ENCODE measurements at places on chromosomes 5 and 9.

GRCh38 chr5:142680605-142681259 lies 5.2 kb downstream of the FGF1 start:
- DNase-seq: peak; percentile 80

DNA sequence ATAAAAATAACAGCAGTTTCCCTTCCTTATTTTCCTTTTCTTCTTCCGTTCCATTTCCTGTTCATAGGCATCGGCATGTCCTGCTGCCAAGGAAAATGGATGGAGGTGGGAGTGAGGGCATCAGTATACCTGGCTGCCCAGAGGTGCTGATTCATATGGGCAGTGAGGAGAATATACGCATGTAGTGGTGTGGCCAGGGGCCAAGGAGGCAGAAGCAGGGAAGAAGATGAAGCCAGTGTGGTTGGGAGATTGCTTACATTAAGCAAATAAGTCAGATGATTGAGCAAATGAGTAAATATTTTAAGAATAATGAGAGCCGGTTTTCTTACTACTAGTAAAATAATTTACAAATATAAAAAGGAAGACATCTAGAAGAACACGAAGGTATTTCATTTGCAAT lies 344.9 kb upstream of the PAPPA start:
- no peak for DNase-seq

DNA sequence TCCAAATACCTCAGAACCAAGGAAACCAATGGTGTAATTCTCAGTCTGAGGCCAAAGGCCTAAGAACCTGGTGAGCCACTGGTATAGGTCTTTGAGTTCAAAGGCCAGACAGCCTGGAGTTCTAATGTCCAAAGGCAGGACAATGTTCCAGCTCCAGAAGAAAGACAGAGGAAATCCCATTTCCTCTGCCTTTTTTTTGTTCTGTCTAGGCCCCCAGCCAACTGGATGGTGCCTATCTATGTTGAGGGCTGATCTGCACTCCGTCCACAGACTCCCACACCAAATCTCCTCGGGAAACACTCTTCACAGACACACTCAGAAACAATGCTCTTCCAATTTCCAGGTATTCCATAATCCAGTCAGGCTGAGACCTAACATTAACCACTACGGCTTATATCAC lies 30.1 kb downstream of the FNIP1 start:
- DNase-seq: no peak

DNA sequence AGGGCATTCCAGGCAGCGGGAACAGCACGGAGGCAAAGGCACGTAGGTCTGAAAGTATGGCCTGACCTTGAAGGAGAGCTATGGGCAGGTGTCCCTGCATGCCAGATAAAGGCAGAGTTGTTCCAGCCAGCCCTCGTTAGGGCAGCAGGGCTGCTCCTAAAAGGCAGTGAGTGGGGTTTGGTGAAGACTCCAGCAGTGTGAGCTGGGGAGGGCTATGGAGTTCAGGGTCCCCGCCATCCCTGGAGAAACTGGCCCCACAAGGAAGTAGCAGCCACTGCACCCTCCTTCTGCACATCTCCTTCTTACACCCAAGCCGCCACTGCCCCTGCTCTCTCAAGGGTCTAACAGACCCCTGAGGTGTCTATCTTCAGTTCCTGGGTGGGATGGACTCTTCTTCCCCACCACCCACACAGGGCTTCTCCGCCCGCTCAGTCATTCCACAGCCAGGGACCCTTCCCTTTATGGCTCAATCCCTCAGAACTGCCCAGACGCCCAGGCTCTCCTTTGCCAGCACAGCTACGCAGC lies 1.4 kb downstream of the AKNA start:
- no peak for DNase-seq

GRCh38 chr5:72776684-72777083 lies 39.8 kb upstream of the TNPO1 start:
- no peak for DNase-seq

DNA sequence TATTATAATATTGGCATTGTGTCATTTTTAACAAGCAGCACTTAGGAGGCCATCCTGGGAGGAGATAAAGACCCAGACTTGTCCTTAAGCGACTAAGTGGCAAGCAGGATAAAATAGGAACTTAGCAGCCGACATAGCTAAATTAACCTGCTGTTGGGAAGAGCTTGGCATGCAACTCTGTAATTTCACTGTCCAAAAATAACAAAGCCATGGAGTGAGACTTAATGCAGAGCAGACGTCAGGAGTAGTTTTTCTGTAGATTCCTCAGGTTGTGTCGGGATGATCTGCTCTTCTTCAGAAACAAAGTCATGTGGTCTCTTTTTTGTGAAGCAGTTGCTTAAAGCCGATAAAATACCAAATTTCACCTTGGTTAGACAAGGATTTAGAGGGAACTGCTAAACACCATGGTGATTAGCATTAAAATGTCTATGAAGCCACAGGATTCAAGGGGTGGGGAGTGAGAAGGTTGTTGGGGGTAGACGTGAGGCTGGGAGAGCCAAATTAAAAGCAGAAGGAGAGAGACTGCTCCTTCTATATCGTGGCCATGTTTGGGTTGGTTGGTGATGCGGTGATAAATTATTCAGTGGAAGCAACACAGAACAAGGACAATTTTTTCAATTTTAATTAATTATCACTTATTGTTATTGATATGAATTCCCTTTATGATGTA lies 303.0 kb downstream of the CSNK1G3 start:
- no peak for DNase-seq

GRCh38 chr5:109421956-109422355 lies 12.2 kb upstream of the PJA2 start:
- DNase-seq: no peak

DNA sequence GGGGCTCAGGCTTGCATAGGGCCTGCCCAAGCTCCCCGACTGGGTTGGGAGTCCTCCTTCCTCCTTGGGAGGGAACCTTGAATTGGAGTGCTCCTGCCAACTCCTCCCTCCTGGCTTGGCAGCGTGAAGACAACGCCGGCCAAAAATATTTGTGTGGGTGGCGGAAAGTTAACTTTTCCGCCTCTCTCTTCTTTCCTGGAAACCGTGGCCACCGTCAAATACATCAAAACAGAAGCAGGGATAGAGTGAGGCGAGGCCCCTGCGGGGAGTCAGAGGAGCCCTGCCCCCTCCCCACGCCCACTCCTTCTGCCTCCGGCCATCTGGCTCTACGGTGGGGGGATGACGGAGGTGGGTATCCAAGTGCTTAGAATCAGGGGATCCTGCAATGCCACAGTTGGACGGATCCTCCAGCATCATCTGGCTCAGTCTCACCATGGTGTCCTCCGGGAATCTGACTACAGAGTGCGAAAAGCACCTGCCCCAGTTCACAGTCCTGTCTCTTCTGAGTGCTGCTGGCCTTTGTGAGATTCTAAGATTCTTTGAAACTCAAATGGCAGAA lies 25.2 kb upstream of the SYNPO start:
- DNase-seq: peak; percentile 52

- DNase-seq: no peak
Measured at GRCh38 chr9:95620314-95620713, 103.5 kb upstream of the PTCH1 start.

- no peak for DNase-seq
Measured at GRCh38 chr5:159514229-159514810, 184.0 kb upstream of the IL12B start.

Measured in urothelium cell line (cell line).